CD8-positive, alpha-beta memory T cell (primary cell): ENCODE measurements at places on chromosomes 5 and 9.

GRCh38 chr5:179614745-179615144 is 8.7 kb downstream of the HNRNPH1 start:
- DNase-seq = no peak

GRCh38 chr9:4936277-4936676 is 48.8 kb upstream of the JAK2 start:
- DNase-seq = no peak

DNA sequence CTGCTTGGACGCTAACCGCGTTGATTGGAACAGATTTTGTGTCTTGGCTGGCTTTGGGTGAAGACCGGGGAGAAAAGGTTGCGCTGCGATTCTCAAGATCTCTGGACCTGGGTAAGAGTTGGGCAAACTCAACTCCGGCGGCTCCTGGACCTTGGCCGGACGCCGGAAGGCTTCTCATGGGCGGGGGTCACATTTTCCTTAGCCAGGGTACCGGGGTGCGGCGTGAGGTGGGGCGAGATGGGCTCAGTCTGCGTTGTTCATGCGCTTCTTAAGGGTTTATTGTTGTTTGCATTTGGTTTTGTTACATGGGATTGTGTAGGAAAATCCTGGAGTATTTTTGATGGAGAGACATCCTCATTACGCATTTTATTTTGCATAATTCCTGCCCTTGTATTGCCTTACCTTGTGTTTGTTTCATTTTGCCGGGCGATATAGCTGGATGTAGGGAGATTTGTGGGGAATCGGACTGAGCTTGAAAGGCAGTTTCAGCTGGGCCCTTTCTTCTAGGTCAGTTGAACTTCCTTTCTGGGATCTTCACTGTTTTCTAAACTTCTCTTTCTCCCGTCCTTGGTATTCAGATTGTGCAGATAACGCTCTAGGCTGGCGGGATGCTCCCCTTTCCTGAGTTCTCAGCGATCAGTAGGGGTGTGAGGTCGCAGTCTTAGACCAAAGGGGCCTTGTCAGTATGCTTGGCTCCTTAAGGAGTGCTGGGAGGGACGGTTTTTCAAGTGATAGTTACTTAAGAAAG is 524 bp downstream of the MEGF10 start:
- DNase-seq = no peak

GRCh38 chr9:24391095-24391494 is 154.6 kb downstream of the IZUMO3 start:
- DNase-seq = no peak

GRCh38 chr5:137782984-137783536 is 28.9 kb upstream of the HNRNPA0 start:
- no peak for DNase-seq

- no peak for DNase-seq
These were observed 62.2 kb upstream of the SLC12A2 start for GRCh38 chr5:128021411-128021810.

DNA sequence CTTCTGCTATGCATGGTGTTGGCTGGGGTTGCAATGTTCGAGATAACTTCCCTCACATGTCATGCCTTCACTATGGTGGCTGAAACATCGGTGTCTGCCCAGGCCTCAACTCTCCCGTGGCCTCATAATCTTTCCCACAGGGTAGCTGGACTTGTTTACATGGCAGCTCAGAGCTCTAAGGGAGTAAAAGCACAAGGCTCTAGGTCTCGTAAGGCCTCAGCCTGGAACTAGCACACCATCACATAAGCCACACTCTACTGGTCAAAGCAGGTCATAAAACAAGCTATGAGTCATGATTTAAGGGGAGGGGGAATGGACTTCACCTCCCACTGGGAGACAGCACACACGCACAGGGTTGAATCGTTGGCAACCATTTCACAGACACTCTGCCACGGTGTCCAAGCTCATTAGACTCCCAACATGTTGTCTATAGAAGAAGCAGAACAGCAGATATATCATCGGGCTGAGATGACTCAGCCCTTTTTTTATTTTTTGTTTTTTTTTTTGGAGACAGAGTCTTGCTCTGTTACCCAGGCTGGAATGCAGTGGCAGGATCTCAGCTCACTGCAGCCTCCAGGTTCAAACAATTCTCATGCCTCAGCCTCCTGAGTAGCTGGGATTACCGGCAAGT is 66.8 kb upstream of the IL17B start:
- DNase-seq = no peak
